ENCODE measurements at places on chromosomes 3 and 15.

- DNase-seq, result no peak
These were observed 394.6 kb downstream of the FEZF2 start for GRCh38 chr3:61978460-61979419.

DNA sequence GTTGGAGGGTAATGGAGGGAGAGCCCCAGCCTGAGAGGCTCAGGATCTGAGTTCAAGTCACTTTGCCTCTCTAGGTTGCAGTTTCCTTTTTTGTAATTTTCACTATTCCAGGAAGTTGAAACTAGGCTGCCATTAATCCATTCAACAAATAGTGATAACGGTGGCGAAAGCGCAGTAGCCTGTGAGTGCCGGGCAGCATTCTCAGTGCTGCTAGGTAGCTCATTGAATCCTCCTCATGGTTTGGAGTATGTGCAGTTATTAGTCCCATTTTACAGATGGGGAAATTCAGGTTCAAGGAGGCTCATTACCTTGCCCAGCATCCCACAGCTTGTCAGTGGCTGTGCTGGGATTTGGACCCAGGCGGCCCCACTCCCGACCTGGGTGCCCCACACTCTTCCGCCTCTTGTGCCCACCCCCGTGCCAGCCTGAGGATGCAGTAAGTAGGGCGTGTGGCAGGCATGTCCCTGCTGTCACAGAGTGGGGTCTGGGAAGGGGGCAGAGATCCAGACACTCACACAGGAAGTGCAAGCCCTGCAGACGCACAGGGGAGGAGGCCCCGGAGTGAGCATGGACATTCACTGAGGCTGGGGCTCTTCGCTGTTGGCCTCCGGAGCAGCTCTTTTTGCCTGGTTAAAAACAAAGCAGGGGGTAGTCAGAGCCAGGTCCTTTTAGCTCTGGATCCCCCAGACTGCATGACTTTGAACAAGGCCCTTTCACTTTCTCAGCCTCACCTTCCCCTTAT, 58.8 kb downstream of the SLC6A6 start:
- no peak for DNase-seq

GRCh38 chr3:43883729-43884396, 193.1 kb downstream of the ABHD5 start:
- DNase-seq, result no peak

- DNase-seq, result no peak
These were observed 53.7 kb downstream of the SCN11A start for GRCh38 chr3:38998086-38998485.

DNA sequence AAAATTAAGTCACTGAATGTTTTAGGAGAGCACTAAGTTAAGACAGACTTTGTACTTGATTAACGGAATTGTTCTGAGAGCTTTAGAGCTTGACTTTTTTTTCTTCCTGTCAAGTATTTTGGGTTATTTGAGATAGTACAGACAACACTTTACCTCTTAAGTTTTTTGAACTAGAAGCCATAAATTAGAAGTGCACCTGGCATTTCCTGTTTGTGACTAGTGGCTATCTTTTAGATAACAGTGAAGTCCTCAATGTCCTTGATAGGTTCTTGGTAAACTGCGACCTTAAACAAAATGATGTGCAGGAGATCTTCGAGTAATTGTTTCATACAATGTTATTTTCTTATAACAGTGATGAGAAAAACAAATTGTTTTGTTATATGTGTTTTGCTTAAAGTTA, 213.9 kb downstream of the TP63 start:
- no peak for DNase-seq

DNA sequence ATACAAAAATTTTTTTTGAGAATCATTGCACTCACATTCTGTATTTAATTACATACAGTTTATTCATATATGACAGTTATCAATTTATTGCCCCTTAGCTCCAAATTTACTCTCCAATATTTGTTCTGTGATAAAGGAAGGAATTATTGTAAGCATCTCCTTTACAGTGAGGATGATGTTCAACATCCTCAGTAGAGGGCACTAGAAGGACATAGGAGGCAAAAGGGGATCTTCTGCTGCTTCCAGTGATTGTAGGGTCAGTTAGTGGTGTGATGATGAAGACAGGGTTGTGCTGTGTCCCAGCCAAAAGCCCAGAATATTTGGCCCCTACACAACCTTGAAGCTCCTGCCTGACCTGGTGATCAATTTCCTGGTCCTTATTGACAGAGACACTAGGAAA, 89.9 kb upstream of the DCBLD2 start:
- no peak for DNase-seq

- DNase-seq, result no peak
These were observed 7.7 kb upstream of the GRAMD2A start for GRCh38 chr15:72205273-72205672.

DNA sequence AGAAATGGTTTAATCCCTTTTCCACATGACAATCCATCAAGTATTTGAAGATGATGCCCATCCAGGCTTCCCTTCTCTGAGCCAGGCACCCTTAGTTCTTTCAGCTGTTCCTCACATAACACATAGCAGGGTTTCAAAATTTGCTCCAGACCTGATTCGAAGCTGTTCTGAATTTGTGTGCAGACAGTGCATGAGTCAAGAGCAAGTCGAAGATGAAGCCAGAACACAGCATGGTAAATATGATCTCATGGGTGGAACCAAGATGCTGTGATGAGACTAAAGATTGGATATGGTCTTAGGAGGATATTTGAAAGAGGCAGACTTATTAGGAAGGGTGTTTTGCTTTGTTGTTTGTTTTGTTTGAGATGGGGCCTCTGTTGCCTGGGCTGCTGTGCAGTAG, 32.6 kb upstream of the PDE8A start:
- no peak for DNase-seq

GRCh38 chr3:170083343-170083742, 45.5 kb downstream of the GPR160 start:
- no peak for DNase-seq

DNA sequence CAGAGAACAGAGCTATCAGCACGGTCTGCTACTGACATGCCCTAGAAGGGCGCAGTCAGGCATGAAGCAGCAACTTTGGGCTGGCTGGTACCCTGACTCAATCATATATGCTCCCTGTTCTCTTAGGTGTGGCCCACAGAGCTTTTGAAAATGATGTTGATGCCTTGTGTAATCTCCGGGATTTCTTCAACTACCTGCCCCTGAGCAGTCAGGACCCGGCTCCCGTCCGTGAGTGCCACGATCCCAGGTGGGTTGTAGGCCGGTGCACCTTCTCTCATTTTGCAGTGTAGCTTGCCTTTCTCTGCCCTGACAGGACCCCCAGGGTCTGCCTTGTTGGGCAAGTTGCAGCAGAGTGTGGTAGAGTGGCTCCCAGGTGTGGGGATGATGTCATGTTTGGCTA, 47.7 kb downstream of the PCCB start:
- DNase-seq, result no peak

DNA sequence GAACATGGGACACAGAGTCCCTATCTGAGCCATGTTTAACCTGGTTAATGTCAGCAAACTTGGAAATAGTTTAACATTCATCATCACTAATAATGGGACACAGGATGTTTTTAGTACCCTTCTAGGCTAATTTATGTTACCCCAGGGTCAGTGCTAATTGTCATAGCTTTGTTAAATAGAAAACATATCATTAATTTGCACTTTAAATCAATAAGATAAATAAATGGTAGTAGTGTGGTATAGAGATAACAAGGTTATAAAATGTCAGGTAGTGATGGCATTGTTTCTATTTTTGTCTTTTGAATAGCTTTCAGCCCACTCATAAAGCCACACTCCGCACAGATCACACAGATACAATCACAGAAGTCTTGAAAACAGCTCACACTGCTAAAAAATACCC, 534.9 kb downstream of the MECOM start:
- no peak for DNase-seq

DNA sequence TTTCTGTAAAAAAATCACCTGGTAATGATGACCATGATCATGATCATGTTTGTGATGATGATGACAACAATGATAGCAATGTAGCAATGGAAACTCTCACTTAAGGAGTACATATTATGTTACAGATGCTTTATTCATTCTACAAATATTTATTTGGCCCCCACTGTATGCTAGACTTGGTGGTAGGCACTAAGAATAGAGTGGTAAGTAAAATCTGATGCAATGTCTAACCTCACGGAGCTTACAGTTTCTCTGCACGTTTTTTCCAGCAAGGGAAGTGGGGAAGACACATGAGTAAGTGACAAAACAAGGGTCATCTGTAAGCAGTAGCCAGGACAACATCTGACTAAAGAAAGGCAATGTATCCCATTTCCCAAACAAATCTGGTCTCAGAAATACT, 199.4 kb upstream of the MRPL3 start:
- DNase-seq, result no peak

DNA sequence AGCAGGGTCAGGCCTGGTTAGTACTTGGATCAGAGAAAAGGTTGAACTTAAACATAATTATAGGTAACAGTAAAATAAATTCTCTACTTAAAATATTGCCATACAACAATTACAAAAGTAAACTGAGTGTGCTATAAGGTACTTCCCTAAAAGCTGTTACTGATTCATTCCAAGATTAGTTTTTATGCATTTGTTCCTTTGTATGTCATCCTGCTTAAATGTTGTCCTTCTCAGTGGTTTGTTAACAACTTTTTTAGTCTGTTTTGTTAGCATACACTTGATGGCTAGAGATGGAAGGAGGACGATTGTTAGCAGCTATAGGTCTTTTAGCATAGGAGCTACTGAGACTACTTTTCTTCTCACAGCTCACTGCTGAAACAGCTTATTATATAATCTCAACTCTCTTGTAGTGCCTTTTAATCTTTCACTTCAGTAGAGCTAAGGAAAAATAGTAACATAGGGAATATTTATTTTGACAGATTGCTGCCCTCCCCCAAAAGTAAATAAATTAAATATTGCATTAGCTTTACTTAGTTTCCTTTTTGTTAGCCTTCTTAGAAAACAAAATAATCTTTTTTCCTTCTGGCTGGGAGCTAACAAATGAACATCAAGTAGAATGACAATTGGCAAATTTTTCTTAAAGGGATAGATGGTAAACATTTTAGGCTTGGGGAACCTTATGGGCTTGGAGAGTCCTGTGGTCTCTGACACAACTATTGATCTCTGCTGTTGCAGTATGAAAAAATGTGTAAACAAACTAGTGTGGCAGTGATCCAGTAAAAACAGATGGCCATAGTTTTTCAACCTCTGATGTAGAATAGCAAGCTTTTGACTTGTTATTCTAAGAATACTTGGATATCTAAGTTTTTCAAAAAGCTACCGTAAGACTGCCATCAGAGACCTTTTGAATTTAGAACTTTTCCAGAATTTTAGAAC, 39.5 kb downstream of the USP8 start:
- DNase-seq, result no peak

DNA sequence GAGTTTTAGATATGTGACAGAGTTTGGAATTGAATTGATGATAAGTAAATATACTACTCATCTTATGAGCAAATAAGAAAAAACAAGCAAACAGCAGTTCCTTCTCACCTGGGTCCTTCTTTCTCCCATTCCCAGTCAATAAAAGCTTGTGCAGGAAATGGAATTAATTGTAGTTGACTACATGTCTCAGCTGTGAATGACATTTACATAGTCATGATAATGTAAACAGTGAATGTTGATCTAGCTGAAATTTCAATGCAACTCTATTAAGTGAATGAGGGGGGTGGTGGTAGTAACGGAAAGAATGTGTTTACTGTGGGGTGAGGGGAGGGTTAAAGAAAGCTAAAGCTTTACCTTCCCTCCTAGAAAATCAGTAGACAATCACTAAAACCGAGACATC, 76.2 kb downstream of the NFKBIZ start:
- DNase-seq, result no peak

DNA sequence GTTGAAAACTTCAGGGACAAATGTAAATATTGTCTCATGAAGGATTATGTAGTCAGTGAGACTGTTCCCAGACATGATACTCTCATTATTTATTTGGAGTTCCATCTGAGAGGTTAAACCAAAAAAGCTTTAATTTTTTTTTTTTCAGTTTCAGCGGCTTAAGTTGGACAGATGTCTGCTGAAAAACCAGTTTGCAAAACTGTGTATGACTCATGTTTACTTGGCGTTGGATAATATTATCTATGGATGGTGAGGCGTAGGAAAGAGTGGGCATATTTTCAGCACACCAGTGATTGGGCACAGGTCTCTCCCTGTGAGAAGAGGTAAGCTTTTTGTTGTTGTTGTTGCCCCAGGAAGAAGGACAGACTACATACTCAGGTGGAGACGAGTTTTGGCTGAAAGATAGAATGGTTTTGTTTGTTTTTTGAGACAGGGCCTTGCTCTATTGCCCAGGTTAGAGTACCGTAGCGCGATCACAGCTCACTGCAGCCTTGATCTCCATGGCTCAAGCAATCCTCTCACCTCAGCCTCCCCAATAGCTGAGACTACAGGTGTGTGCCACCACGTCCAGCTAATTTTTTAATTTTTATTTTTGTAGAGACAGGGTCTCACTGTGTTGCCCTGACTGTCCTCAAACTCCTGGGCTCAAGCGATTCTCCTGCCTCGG, 16.4 kb upstream of the ANXA2 start:
- no peak for DNase-seq

GRCh38 chr3:59300733-59301132, 250.9 kb upstream of the CFAP20DC start:
- no peak for DNase-seq

DNA sequence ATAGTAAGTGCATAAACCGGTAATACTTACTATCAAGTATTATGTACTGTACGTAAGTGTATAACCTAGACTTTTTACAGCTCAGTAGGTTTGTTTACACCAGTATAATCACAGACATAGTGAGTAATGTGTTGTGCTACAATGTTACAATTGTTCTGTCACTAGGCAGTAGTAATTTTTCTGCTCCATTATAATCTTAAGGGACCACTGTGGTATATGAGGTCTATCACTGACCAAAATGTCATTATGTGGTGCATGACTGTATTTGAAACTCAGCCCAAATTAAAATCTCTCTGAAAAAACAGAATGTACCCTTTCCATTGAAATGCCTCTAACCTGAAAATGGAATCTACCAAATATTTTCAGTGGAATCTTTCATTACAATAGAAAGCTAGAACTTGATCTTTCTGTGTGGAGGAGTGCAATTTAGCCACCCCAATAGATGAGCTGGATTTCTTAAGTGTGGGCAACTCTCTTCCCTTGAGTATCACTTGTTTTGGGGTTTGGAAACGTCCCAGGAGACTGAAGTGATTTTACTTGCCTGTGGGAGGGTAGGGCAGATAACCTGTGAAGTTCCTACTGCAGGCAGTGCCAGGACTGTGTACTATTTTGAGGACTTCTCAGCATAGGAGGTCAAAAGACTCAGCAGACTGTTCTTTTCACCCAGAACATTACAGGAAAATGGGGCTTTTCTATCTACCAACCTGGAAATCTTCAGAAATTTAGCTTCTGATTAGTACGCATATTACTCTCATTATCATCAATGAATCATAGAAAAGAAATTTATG, 50.9 kb downstream of the FAM98B start:
- no peak for DNase-seq

GRCh38 chr15:58477170-58477569, 45.4 kb downstream of the LIPC start:
- DNase-seq, result no peak

DNA sequence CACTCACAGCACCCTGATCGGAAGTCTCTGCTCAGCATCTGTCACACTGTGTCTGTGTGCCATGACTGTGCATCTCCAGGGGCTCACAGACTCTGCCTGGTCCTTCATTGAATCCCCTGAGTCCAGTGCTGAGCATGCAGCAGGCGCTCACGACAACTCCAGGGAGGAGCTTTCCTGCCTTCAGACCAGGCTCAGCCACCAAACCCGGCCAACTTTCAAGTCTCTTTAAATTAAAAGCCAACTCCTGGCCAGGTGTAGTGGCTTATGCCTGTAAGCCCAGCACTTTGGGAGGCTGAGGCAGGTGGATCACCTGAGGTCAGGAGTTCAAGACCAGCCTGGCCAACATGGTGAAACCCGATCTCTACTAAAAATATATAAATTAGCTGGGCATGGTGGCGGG, 24.2 kb downstream of the GRAMD2A start:
- no peak for DNase-seq

- no peak for DNase-seq
These were observed 633.1 kb upstream of the TBL1XR1 start for GRCh38 chr3:177830411-177830849.
